Right renal cortex interstitium (tissue), 3 donors: ENCODE measurements at places on chromosomes 3 and 15.

- DNase-seq, result no peak
Observed at GRCh38 chr15:37075777-37076176, 24.6 kb downstream of the MEIS2 start.

DNA sequence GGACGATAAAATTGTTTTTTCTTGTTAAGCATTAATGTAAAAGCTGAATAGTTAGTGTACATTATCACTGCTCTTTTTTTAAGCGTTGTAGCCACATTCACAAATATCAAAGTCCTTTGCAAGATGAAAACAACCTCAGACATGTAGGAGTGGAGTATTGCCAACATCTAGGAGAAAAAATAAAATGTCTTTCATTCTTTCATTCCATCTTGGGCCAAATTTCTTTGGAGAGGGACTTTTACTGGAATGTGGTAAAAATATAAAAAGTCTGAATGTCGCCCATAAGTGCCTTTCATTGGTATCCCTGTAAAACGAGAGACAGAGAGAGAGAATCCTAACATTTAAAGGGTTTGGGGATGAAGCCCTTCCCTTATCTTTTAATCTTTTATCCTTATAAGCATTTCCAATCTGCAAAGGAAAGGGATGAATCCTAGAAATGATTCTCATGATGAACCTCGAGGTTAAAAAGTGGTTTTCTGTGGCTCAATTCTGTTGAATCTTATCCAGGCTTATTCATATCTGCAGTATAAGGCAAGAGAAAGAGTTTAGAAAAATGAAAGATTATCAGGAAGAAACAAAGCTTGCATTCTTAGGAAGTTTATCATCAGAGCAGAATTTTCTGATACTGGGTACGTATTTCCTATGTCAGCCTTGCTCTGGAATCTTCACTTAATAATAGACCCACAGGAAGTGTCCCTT lies 1031.7 kb downstream of the MCTP2 start:
- DNase-seq, result no peak

DNA sequence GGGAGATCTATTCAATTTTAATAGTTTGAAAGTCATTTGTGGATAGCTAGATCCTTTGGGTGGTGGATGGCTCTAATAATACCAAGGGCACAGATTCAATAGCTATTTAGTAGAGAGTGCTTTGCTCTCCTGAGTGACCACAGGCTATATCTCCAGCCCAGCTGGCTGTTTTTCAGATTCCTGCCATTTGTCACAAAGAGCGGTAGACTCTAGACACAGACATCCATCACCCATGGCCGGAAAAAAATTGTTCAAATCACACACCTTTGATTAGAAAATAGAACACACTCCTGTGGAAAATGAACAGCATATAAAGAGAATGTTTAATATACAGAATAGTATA lies 171.6 kb upstream of the MITF start:
- no peak for DNase-seq

DNA sequence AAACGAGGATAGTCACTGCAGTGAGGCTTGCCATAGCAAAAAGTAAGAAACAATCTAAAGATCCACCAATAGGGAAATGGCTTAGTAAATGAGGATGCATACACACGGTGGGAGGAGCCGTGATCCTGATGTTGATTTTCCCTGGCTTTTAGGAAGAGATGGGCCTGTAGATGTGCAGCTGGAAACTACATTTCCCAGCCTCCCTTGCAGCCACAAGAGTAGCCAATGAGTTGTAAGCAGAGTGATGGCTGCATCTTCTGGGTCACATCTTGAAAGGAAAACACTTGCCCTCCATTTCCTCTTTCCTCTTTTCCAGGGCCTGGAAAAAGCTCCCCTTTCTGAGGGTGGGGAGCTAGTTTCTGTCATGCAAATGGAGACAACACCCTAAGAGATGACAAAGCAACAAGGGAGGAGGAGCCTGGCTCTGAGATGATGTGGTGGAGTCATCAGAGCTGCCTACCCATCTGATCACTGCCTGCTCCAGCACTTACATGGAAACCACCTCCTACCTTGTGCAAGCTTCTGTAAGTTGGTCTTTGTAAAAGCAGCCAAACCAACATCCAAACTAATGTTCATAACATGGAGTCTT lies 139.1 kb downstream of the TLE3 start:
- no peak for DNase-seq

DNA sequence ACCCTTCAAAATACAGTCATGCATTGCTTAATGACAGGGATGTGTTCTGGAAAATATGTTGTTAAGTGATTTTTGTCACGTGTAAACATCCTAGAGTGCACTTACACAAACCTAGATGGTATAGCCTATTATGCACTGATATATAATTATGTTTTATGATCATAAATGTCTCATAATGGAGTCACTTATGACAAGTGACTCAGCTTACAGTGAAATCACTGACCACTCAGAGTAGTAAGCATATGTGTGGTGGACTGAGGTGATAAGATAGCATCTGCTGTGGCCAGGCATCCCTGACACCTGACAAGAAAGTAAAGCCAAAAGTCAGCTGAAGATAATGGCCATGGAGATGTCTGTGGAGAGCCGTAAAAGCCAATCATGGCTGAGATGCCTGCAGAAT lies 5.4 kb downstream of the ACAD11 start:
- DNase-seq, result no peak

DNA sequence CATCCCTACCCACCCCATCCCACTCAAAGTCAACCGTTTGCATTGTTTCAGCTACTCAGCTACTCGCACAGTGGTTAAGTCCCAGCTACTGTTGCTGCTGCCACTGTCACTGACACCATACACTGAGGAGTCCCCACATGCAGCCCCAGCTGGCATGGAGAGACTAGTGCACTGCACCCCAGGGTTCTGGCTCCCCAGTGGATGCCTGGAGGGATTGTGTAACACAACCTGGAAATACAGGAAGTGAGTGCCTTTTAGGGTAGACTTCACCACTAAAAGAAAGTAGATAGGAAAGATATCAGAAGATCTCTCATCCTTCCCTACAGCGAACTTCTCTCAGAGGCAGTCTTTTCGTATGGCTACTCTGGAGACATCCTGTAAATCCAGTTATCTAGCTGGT lies 169.2 kb upstream of the STRIT1 start:
- DNase-seq, result no peak

- no peak for DNase-seq
Observed at GRCh38 chr3:181956122-181956521, 244.4 kb downstream of the SOX2 start.

- DNase-seq, result no peak
Observed at GRCh38 chr3:107928084-107928445, 162.8 kb downstream of the CD47 start.

DNA sequence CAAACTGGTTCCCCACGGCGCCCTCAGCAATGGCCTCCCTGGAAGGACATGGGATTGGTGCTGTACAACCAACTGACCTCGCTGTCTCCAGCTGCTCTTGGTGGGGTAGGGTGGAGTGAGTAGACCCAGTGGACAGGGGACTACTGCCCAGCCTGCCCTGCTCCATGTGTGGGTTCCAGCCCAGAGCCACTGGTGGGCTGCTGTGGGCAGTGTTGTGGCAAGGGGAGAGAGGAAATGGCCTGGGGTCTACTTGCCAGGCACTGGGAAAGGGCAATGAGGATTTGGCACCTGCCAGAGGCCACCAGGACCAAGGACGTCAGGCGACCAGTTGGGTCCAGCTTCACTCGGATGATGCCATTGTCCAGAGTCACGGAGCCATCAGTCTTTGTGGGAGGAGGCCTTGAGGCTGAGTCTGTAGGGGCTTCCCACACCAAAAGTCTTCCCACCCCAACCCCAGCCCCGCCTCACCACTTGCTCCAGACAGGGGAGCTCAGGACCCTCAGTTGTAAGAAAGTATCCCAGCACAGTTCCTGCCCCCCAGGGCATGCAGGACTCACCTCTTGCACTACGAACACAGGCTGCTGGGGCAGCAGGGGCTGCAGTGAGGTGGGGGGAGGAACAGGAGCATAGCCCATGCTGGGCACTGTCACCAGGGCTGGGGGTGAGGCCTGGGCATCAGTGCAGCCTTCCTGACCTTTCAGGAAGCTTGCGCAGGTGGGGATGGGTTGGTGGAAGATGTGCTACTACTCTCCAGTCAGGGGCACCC lies 9.5 kb downstream of the MAN2C1 start:
- DNase-seq, result no peak

DNA sequence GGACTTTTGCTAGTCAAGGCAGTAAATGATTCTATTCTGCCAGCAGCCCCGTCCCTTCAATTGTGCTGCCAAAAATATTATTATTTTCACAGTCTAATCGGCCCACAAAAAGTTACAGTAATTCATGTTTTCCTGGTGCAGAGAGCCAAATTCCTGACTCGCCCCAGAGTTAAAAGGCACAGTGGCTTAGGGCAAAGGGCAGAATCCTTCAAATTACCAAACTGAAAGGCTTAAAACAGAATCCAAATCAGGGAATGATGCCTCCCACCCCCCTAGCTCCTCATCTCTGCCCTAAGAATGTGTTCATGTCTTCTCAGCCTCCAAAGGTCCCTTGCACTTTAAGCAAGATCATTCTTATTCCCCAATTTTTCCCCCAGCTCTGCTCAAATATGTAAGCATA lies 477.8 kb upstream of the PROK2 start:
- DNase-seq, result no peak

- DNase-seq, result peak; percentile 6
Observed at GRCh38 chr3:173553635-173554280, 156.2 kb downstream of the NLGN1 start.

GRCh38 chr15:75827691-75828090 lies 15.6 kb upstream of the UBE2Q2 start:
- no peak for DNase-seq

DNA sequence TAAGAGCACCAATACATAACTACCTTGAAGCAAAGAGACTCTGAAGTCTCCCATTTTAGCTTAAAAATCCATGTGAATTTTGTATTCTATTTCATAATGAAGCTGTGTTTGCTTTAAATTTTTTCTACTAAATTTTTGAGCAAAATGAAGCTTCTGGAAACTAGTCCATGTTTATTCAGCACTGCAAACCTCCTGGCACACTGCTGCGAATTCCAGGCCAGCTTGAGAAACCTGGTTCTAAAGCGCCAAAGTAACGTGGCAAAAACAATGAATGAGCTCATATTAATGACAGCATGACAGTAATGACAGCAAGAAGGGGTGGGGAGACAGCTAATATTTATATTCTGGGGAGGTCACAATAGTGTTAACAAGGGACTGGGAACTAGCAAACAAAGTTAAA lies 25.7 kb downstream of the CEP152 start:
- no peak for DNase-seq

GRCh38 chr15:48609486-48609885 lies 36.0 kb downstream of the FBN1 start:
- no peak for DNase-seq
